Stimulated activated naive CD4-positive, alpha-beta T cell (primary cell): ENCODE measurements at places on chromosomes 12 and 14.

- DNase-seq: no peak
Measured at GRCh38 chr12:74170645-74171477, 366.8 kb upstream of the ATXN7L3B start.

DNA sequence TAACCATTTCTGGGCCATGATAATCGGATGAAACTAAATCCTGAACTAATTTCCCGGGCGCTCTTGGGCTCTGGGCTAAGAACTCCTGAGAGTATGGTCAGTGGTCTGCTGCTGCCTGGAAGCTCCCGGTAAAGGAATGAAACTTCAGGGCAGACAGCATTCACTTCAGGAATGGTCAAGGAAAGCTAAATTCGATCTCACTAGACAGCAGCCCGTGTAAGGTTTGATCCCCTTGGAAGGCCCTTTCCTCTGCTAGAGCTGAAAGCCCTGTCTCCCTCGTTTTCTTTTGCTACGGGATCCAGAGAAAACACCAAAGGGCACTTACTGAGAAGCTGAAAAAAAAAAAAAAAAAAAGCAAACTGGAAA lies 680 bp downstream of the ASB8 start:
- DNase-seq: no peak

- no peak for DNase-seq
Measured at GRCh38 chr14:55910601-55911243, 207.5 kb upstream of the PELI2 start.

DNA sequence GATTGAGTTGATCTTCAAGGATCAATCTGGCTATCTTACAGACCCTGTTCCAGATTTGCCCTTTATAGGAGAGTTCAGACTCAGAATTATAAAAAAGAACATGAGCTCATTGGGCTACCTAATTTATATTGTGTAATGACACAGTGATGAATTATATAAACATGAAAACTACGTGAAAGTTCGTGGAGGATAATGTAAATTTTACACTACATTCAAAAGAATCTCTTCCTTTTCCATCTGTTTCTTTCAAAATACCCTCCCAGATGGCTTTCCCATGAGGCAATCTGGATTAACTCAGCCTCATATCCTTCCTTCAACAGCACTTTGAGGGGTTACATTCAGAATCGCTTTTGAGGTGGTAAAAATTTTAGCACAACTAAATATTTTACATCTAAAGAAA lies 129.3 kb downstream of the HMGA2 start:
- no peak for DNase-seq

- DNase-seq: peak; percentile 1
Measured at GRCh38 chr14:72104011-72104613, 171.9 kb downstream of the RGS6 start.

DNA sequence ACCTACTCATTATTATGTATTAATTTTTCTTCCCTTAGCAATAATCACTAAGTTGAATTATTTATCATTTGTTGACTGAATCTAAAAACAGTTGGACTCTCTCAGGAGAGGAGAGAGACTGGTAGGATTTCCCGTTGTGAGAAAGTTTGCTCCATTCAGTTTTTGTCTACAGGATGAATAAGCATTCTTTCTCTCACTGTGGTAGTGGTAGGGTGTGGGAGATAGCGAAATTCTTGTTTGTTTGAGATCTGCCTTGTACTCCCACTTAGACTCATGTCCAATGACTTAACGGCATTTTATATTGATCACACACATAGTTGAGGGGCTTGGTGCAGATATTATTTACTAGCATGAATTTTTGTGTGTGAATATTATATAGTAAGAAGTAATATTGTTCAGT lies 421.0 kb upstream of the PDE3A start:
- DNase-seq: no peak

DNA sequence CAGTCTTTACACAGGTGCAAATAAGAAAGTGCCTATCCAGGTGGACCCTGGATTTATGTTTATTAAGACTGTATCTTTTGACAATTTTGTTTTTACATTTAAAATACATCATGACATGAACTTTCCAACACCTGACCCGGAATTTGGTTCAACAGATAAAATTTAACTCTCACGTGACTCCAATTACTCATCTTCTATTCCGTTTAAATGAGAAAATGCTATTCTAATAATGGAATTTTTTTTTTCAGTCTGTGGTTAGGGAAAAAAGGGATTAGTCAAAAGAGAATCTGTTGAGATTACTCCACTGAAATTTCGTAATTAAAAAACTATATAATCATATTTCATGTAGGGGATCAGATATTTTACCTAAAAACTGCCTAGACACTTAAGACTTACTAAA lies 11.1 kb downstream of the VPS37B start:
- DNase-seq: no peak

- DNase-seq: no peak
Measured at GRCh38 chr14:41280745-41281144, 325.9 kb upstream of the LRFN5 start.

DNA sequence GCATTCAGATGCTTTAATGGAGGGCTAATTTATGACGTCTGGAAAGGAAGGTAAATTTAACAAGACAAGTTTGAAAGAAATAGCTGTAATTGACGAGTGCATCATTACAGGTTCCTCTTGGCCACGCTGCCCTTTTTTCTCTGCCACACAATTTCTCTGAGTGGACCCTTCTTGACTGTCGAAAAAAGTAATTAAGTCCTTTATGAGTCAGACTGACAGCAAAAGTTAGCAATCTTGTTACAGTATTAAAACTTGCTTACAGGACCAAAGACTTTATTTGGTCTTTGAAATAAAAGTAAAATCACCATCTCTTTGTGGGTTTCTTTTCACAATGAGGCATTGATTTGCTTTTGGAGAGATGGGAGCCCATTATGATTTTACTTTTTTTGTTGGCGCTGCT lies 42.6 kb downstream of the SAMD4A start:
- DNase-seq: no peak

GRCh38 chr14:69519204-69520100 lies 34.9 kb downstream of the PLEKHD1 start:
- no peak for DNase-seq

DNA sequence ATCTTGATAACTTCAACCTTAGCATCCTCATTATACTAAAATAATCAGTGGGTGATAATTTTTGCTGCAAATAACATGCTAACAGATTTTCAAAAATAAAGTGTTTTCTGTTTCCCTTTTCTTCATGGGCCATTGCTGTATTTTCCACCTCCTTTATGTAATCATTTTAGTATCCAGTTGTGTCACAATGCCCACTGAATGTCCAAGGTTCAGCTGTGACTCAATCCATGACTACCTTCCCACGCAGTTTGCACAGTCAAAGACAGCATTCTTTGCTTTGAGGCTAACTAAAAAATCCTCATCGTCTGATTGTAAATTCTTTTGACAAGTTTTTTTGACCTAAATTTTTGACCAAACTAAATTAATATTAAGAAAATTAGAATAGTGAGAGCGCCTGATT lies 474.1 kb downstream of the FLRT2 start:
- no peak for DNase-seq

GRCh38 chr12:53174881-53175491 lies 5.5 kb upstream of the ZNF740 start:
- no peak for DNase-seq

- DNase-seq: no peak
Measured at GRCh38 chr12:69287556-69287955, 48.2 kb downstream of the CPSF6 start.

GRCh38 chr14:29043737-29044136 lies 277.1 kb downstream of the FOXG1 start:
- DNase-seq: no peak

DNA sequence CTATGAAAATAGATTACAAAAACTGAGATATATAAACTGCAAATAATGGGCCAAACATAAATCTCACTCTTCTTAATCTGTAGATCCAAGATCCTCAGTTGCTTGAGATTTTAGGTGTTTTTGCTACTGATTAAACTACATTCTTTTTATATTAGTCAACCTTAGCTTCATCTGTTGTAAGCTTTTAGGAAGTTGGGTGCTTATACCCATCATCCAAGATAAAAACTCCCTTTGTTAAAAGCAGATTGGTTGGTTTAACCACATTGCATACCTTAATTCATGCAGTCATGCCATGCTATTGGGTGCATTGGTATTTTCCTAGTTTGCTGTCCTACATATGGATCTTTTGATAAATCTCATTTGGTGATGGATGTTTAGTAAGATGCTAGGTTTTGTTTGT lies 46.2 kb upstream of the DIP2B start:
- no peak for DNase-seq

DNA sequence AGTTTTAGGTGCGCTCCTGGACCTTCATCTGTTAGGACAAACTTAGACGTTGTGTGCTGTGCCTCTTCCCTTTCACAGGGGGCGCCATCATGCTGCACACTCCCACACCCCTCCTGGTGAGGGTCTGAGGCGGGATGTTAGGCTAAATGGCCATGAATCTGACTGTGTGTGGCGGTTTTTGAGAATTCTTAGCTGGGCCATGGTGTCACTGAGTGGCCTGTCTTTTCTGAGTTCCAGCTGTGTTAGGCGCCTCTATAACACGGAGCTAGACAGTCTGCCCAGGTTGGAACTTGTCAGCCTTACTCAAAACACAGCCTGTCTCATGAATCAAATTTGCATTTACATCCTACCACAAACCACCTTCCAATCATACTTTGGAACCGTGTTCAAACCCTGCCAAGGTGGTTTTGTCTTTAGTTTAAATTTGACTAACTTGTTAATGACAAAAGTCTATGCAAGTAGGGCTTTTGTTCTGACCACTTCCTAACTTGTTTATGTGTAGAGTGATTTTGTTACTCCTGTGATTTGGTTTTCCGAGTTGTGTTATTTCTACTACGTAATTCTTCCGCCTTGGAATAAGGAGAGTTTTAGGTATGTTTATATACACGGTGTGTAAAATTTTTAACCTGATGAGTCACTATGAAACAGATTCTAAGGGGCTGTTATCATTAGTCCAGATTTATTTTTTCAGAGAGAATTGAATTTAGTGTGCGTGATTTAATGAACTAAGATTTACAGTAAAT lies 19.6 kb downstream of the ACVR1B start:
- DNase-seq: peak; percentile 47

GRCh38 chr12:29782871-29783772 lies 620 bp downstream of the TMTC1 start:
- DNase-seq: no peak

DNA sequence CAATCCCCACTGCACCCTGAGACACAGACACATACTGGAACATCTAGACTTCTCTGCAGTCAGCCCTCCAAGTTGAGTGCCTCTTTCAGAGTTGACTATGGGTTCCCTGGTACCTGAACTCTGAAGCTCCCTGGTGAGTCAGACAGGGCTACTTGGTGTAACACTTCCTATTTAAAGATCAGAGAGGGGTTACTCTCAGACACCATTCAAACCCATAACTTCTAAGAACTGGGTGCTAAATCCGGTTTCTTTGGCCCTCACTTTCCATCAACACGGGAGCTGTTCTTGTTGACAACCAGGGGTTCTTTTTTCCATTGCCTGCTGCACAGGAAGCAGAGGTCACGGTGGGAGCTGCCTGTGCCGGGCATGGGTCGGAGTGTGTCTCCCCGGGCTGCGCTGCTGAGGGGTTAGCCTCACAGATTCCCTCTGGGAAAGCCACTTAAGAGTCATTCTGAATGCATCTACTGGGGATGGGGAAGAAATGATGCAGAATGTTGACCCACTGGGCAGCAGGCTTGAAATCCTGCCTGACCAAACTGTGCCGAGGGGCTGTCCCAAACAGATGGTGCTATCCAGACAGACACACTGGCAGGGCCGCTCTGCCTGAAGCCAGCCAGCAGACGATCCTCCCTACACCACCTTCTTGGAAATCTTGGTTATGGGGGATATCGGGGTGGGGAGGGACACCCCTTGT lies 74.1 kb downstream of the PITPNM2 start:
- peak; percentile 8 for DNase-seq

GRCh38 chr14:39060818-39061437 lies 42.1 kb downstream of the SEC23A start:
- DNase-seq: no peak

GRCh38 chr12:132765361-132765760 lies 3.7 kb upstream of the ANKLE2 start:
- DNase-seq: no peak

DNA sequence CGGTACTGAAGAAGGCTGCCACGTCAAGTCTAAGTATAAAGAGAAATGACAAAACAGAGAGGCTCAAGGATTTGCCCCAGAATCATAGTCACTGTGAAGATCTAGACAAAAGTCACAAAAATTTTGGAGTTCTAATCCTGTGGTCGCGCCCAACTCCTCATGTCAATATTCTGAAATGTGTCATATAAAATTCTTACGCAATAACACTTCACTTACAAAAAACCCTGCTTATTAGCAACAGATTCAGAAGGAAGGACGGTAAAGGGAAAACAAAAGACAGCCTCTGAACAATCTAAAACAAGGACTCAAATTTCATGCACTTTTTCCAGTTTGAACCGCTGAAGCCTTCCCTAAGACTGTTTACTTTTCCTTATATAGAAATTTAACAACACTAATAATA lies 94.7 kb downstream of the TSPAN8 start:
- DNase-seq: no peak

- DNase-seq: no peak
Measured at GRCh38 chr12:52232203-52232673, 805 bp upstream of the KRT7 start.

GRCh38 chr12:6367065-6367968 lies 8.0 kb downstream of the SCNN1A start:
- DNase-seq: no peak

DNA sequence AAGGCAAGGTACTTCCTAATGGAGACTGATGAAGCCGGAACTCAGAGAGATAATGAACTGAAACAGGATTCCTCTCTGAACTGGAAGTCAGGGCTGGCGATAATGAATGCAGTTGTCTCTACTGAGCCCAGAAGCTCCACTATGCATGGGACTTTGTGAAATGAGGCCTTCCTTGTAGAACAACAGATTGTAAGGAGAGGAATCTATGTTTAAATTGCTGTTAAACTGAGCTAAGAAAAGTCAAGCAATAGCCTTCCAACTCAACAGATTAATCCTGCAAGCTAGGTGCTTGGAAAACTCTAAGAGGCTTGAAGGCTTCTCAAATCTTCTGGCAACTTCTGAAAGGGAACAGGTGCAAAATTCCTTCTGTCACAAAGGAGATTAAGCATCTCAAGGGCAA lies 119.5 kb upstream of the ARHGAP5 start:
- no peak for DNase-seq

- DNase-seq: peak; percentile 82
Measured at GRCh38 chr14:32201193-32201815, 541 bp upstream of the RNU6-7 start.

DNA sequence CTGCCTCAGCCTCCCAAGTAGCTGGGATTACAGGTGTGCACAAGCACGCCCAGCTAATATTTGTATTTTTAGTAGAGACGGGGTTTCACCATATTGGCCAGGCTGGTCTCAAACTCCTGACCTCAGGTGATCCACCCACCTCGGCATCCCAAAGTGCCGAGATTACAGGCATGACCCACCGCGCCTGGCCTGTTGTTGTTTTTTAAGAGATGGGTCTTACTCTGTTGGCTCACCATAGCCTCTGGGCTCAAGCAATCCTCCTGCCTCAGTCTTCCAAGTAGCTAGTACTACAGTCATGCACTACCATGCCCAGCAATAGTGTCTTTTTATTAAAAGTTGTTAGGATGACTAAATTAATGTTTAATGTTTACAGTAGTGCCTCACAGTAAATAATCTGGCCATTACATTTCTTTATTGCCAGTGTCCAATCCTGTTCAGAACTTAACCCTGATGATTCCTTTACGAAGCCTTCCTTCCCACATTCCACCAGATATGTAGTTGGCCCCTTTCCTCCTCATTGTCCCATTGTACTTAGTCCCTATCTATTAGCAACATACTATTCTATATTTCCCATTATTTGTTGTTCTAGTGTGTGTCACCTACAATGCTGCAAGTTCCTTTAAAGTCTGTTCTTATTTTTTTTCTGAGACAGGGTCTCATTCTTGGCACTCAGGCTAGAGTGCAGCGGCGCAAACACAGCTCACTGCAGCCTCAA lies 8.8 kb upstream of the SMARCC2 start:
- no peak for DNase-seq

- DNase-seq: no peak
Measured at GRCh38 chr14:83913476-83913875, 1616.5 kb upstream of the FLRT2 start.
